MV-4-11 (cell line): ENCODE measurements at places on chromosomes 11 and 22.
A peak's percentile ranks its signal among the peaks of the same experiment; 100 is the strongest.

DNA sequence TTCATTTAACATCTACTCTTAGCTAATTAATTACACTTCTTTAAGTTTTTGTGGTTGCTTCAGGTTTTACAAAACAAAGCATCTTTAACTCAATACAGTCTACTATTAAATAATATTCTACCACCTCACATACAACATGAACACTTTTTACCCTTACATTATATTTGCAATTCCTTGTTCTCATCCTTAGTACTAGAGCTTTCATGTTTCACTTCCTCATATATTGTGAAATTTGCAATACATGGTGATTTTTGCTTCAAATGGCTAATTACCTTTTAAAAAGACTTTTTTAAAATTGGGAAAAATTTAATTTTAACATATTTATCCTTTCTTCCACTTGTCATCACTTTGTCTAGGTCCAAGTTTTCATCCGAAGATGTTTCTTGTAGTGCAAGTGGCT is 37.5 kb downstream of the RSF1 start:
- peak; percentile 44 for DNase-seq

GRCh38 chr11:46298699-46299433 is 21.4 kb downstream of the CREB3L1 start:
- peak; percentile 63 for DNase-seq

DNA sequence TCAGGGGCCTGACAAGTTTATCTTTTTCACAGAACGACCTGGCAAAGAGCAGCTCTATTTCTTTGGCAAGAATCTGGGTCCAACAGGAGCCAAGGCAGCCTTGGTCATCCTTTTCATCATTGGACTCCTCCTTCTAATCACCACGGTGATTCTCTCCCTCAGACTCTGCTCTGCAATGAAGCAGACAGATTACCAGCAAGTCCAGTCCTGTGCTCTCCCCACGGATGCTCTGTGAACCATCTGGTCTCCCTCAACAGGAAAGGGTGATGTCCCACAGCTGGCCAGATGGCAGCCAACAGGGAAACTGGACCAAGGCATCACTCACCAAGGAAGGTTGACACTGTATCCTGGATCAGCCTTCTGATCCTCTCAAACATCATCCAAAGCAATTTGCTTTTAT is 17.0 kb upstream of the PANX1 start:
- no peak for DNase-seq

DNA sequence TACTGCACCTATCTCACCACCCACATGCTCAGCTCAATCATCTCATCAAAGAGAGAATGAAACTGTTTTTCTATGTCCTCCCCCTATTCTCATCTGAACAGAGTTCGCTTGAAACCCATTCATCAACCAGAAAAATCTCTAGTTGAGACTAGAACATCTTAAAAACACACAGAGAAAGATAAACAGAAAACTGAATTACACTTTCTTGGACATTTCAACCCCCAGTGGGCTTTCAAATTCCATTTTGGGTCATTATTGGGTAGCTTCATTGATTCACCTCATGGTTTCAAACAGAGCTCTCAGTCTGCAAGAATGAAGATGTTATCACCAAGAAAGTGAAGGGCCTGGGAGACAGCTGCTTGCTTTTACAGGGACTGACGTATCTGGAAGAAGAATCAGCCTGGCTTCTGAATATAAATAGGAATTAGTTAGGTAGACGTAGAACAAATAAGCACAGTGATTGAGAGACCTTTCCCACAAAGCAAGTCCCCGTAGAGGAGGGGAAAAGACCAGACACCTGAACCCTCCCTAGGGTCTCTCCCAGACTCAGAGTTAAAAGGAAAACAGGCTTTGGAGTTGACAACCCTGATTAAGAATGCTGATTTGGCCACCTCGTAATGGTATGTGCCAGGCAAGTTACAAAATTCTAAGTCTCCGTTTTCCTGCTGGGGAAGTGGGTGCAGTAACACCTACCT is 155.7 kb downstream of the BBOX1 start:
- DNase-seq, result no peak

DNA sequence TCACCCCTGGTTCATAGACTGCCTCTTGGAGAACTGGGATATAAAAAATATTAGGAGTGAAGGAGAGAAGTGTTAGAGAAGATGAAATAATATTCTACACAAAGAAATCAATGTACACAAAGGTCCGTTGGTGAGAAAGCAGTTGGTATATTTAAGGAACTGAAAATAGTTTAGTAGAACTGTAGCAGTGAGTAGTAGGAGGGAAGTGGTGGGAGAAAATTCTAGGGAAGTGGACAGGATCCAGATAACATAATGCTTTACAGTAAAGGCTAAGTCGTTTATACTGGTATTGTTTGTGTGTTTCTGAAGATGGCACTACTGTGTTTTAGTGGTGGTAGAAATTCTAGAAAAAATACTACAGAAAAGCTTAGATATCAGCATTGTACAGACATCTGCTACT is 120.8 kb upstream of the CHORDC1 start:
- DNase-seq, result peak; percentile 88
